ENCODE measurements at places on chromosomes 3 and 15.

DNA sequence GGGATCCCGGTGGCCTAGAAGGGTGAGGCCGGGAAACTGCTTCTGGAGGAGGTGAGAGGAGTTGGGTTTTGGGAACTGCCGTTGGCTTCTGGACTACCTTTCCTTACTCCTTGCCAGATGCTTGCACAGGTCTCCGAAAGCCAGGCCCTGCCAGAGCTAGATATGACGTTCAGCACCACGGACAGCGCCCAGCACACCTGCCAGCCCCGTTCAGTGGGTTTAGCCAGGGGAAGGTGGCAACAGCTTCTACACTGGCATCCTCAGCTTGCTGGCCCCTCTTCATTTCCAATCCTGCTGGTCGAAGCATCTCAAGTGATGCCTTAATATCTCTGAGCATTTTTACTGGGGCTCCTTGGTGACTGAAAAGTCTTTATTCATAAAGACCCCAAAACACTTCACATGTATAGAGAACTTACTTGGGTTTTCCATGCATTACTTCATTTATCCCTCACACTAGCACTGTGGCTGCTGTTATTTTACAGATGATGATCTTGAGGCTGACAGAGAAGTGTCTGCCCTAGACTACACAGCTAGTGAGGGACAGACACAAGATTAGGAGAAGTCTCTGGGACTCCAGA lies 21.9 kb downstream of the HCN4 start:
- peak; percentile 42 for DNase-seq

DNA sequence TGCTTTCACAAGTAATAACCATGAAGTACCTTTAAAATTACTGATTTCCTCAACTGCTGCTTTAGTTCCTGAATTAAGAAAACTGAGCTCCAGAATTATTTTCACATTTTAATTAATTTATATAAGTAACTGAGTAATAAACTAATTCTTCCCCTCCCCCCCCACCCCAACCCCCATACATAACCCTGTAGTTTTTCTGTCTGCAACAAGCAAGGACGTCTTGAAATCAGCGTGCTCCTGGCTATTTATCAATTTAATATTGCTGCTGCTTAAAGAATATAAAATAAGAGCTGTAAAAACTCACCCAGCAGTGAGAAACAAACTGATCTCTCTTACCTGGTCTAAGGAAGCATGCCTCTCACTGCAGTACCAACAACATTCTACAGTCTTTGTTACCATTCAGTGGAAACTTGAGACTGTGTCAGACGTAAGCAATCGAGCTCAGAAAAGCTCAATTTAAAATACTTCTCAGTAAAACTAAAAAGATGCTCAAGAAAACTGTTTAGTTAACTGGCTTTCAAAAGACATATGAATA lies 121.0 kb downstream of the TFDP2 start:
- no peak for DNase-seq

DNA sequence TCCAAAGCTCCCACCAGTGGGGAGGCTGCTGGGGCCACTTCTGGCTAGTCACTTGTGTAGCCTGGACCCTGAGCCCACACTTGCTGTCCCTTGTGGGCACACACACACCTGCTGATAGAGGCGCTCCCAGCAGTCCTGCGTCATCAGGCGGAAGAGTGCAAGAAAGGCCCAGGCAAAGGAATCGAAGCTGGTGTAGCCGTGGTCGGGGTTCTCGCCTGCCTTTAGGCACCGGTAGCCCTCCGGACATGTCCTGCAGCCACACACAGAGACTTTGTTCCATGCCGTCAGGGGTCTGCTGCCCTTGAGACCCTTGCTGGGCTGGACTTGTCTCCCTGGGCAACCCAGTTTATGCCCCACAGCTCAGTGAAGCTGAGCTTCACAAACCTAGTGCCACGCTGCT lies 42.9 kb downstream of the SCN5A start:
- no peak for DNase-seq

- DNase-seq: no peak
Measured at GRCh38 chr15:73683777-73684580, at the start of gene CD276. CD276 (plus strand) TSS chr15:73684383; CDS start chr15:73699640, 15,257 bp downstream.

DNA sequence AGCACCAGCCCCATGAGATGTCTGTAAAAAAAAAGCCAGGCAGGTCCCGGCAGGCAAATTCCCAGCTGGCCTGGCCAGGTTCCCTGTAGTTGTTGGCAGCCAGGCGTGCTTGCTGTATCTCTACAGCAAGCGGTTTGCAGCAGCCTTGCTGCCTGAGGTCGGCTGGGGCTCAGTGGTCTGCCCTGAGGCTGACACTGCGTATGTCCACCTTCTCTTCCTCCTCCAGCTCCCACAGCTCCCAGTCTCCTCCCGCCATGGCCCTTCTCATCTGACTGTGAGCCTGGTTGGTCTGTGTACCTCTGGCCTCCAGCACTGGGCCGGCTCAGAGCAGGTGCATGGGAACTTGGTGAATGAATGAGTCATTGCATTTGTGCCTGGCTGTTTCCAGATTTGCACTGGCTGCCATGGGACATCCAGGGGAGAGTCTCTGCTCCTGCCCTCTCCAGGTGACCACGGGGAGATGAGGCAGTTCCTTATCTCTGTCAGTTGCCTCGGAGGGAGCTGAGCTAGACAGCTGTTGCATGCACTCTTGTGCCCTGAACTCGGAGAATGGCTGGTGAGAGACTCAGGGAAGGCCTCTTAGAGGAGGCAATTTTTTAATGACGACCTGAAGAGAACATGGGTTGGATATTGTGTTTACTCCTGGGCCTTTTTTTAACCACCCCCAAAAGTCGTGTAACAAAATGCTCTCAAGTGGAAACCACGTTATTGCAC lies 43.0 kb downstream of the SPSB4 start:
- no peak for DNase-seq

GRCh38 chr3:61299343-61300005 lies 48.2 kb upstream of the FHIT start:
- no peak for DNase-seq

DNA sequence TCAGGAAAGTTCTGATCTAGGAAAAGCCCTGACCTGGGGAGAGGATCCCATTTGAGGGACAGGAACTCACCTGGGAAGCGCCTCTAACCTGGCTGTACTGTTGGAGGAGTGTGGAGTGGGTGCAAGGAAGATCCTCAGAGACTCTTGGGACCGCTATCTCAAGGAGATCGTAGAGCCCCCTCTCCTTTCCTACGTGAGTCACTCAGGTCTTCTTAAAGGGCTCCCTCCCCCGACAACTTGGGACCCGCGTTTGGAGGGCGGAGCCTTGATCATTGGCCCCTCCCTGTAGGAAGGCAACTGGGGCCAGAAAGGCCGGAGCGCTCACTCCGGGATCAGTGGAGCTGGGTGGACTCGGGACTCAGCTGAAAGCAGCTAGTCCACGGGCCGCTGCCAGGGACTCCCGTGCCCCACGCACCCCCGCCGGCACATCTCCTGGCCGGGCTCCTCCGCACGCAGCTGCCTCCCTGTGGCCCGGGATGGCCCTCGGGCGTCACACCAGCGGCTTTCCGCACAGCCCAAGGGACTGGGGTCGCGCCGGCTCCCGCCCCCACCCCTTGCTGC lies 520 bp downstream of the SLC26A6 start:
- DNase-seq: peak; percentile 33

DNA sequence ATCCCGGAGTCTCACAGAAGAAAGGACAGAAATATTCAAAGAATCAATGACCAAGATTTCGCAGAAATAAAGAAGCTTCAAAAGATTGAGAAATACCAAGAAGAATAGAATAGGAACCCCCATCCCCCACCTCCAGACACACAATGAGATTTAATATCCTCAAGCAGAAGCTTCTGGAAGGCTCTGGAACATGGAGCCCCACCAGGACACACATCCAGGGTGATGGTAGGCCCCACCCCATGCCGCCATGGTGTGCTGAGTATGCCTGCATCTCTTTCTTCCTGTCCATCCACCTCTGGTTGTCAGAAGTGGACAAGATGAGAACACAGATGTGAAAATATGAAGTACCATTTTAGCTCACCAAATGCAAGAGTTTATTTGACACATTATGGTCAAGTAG lies 19.3 kb downstream of the PRR23E start:
- DNase-seq: no peak

DNA sequence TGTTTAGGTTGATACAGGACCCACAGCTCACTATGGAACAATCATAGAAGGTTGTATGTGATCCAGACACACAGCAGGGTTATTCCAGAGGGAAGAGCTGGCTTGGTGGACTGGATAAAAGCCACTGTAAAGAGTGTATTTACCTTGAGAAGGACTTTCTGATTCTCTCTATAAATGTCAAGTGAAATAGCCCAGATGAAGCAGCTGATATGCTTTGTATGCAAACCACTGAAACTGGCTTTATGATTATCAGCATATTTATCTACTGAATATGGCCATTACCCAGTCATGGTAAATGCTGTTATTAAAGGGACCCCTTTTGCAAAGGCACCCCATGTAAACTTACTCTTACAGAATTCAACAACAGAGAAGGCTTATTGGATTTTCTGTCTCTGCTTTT lies 28.1 kb downstream of the C3orf80 start:
- DNase-seq: no peak

- DNase-seq: no peak
Measured at GRCh38 chr15:80944818-80945217, 44.8 kb downstream of the MESD start.

DNA sequence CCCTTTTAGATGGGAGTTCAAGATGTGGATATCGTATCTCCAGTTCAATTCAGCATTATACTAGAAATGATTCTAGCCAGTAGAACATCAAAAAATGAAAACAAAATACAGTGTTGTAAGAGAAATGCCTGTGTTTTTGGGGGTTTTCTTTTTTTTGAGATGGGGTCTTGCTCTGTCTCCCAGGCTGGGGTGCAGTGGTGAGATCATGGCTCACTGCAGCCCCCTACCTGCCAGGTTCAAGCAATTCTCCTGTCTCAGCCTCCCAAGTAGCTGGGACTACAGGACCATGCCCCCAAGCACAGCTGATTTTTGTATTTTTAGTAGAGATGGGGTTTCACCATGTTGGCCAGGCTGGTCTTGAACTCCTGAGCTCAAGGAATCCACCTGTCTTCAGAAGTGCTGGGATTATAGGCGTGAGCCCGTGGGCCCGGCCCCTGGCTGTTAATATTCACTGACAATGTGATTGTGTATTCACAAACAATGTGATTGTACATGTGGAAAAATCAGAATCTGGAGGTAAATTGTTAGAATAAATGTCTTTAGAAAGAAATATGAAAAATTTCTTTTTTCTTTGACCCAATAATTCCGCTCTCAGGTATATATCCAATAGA lies 59.0 kb downstream of the ARIH1 start:
- DNase-seq: peak; percentile 40

DNA sequence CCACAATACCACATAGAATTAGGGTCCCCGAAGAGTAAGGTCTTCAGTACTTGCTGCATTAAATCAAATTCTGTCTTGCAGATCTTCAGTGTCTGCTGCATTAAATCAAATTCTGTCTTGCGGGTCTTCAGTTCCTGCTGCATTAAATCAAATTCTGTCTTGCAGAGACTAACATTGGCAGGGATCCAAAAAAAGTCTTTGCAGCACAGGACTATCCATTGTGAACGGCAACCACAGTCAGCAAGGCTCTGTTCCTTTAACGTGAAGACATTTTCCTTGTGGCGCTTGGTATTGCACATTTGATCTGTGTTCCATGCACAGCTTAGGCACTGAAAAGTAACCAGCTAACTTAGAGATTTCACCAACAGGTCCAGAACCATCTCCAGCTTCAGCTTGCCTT lies 46.8 kb upstream of the POMGNT2 start:
- DNase-seq: no peak

GRCh38 chr3:66938338-66938963 lies 59.7 kb upstream of the KBTBD8 start:
- peak; percentile 53 for DNase-seq

DNA sequence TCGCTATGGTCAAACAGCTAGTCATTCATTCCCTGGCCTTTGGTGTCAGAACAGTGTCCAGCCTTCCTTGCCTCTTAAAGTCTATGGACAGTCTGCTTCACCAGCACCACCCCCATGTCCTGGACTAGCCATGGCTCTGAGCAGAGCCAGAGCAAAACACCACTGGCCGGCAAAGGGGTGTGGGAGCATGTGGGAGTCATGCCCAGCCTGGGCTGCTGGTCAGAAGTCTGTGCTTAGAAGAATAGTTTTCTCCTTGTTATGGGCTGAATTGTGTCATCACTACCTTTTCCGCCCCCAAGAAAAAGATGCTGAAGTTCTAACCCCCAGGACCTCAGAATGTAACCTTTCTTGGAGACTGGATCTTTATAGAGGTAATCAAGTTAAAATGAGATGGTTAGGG lies 132.9 kb upstream of the LPP start:
- DNase-seq: no peak

DNA sequence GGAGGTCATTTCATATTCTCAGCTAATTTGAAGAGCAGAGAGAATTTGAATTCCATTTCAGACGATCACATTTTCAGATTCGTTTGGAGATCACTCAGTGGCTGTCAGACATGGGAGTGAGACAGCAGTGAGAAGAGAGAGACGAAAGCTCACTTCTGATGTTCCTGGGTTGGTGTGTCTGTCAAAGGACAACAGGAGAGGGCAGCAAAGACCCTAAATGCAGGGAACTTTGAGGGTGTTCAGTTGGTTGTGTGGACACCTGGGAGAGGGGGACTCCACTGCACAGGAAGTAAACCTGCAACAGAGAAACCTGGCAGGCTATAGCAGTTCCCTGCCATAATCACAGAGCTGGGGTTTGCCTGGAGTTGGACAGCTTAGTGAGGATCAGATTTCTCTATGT lies 675.1 kb downstream of the SQOR start:
- no peak for DNase-seq

GRCh38 chr15:77826006-77826695 lies 193.4 kb upstream of the LINGO1 start:
- DNase-seq: no peak

DNA sequence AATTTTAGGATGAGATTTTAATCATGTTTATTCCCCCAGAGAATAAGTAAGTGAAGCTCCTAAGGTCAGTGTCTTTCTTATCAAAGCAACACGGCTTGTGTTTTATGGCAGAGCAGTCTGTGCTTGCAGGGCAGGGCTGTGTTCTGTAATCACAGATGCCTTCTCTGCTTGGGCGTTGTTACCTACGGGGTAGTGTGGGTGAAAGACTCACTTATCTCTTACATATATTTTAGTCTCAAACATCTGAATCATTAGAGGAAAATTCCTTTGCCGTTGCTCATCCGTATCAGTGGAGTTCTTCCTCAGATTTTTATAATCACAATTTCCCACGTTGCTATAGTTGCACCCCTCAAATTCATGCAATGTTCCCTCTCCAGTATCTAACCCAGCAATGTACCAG lies 271.7 kb upstream of the MEIS2 start:
- DNase-seq: no peak

DNA sequence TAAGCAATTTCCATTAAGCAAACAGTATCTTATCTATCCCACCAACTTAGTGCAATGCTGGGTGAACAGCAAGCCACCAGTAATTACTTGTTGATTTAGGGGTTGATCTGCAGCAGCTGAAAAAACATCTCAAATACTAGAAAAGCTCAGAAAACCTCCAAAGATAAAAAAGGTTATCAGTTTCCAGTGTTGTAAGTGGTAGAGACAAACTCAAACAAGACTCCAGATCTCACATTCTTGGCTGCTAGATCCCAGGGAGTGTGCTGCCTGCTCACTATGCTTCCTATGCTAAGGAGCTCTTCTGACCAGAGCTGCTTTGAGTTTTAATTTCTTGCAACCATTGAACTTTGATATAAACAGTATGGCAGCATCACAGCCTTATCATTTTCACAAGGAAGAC lies 11.3 kb downstream of the B3GALNT1 start:
- no peak for DNase-seq

GRCh38 chr15:82539691-82540054 lies 584 bp downstream of the RPS17 start:
- no peak for DNase-seq

Measured in CD4-positive, alpha-beta T cell treated with Interleukin-1 beta for 1 hour (primary cell).